ENCODE measurements at places on chromosomes 11 and 22.

DNA sequence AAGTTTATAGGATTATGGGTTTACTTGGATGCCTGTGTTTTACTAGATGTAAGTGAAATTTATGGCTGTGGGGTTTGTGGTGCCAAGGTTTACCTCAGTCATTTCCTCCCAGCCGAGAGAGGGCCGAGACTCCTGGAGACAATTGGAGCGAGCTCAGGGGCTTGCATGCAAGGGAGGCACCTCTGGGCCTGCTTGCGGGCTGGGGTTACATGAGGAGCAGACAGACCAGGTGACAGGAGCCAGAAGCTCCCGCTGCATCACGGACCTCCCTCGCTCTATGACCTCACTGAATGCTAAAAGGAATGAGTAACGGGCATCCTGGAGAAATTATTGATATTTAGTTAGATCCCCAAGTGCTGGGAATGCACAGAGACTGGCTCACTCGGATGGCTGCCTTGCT is 275.2 kb upstream of the KIRREL3 start:
- DNase-seq = no peak

GRCh38 chr11:64011371-64011770 is 24.4 kb upstream of the FLRT1 start:
- no peak for DNase-seq

DNA sequence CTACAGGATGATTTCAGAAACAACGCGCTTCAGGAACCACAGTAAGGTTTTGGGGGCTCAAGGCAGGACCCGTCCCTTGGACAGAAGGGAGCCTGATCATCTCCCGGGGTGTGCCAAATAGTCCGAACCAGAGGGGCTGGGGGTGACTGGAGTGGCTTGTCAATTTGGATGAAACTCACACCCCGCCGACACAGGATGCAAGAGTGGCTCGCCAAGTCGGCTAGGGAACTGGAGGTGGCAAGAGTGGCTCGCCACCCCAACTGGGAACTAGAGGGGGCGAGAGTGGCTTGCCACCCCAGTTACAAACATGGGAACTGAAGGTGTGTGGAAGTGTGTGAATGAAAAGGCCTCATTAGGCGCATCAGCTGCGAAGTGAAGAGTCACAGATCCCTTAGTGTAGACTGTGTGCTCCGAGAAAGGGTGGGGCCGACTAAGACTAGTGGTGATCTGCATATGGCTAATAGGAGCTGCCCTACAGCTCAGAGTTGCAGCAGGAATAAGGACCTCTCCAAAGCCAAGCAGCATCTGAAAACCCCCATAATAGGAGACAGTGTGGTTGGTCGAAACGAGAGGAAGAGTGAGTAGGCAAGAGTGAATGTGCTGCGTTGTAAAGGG is 26.6 kb upstream of the CPT1A start:
- DNase-seq = no peak

- no peak for DNase-seq
These were observed 42.2 kb downstream of the BUD13 start for GRCh38 chr11:116730601-116731000.

- peak; percentile 23 for DNase-seq
These were observed 494.5 kb upstream of the LARGE1 start for GRCh38 chr22:34414467-34415440.

DNA sequence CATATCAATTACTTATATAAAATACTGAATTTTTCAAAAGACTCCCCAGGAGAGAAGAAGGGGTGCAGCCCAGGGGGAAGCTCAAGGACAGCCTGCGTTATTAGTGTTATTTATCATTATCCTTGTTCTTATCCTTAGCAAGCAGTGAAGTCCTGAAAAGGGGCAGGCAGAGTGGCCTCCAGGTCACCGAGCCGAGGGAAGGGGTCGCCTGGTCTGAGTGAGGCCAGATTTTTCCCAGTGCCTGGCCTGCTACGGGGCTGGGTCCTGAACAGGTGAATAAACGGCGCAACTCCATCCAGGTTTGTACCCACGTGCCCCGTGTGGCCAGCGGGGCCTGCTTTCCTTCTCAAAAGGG is 123.7 kb downstream of the BRD1 start:
- DNase-seq = no peak

DNA sequence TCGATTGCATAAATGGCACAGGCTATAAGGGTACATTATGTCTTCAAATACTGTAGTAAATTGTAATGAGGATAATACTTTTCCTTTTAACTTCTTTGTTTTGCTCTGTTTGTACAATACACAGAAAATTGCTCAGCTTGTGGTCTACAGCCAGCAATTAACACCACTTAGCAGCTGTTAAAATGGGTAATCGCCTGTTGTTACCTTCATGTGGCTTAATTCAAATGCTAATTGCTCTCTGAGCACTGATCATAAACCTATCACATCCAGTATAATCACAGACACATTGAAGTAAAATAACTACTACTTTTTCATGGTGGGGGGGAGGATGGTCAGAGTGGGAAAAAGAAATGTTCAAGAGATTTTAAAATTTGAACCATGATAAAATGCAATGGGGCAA is 1164.1 kb upstream of the CNTN5 start:
- DNase-seq = no peak

DNA sequence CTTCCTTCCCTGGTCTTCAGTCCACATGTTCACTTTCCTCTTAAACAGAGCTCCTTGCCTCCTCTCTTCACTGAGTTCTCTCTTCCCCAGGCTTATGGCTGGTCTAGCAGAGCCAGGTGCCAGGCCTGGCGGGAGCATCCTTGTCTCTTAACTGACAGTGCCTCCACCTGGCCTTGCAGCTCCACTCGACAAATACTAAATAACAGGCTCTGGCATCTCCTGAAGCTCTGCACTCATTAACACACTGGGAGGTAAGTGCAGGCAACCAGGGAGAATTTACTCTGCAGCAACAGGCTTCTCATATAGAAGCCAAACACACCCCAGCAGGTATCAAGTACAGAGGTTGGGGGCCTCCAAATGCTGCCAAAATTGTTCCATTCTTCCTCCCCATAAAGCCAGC is 438.1 kb downstream of the SOX6 start:
- DNase-seq = no peak

GRCh38 chr11:119409731-119410130 is 13.2 kb downstream of the THY1 start:
- DNase-seq = no peak

GRCh38 chr11:68832476-68833181 is 9.1 kb downstream of the CPT1A start:
- no peak for DNase-seq

- no peak for DNase-seq
These were observed 173.7 kb upstream of the SORL1-AS1 start for GRCh38 chr11:121626507-121626875.

DNA sequence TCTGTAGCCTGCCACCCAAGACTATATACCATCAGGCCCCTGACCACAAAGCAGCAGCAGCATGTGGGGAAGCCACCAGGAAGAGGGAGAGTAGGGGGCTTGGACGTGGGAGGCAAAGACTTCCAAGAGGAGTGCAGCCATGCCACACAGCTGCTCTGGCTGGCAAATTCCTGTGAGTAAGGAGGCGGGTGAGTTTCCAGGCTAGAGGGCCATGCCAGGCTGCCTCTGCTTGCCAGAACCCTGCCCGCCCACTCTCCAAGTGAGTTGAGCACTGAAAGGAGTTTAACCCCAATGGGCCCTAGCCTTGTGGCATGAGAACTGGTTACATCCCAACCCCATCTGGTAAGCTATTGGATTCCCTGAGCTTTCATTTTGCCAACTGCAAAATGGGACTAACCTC is 4.7 kb upstream of the DGAT2 start:
- DNase-seq = no peak

DNA sequence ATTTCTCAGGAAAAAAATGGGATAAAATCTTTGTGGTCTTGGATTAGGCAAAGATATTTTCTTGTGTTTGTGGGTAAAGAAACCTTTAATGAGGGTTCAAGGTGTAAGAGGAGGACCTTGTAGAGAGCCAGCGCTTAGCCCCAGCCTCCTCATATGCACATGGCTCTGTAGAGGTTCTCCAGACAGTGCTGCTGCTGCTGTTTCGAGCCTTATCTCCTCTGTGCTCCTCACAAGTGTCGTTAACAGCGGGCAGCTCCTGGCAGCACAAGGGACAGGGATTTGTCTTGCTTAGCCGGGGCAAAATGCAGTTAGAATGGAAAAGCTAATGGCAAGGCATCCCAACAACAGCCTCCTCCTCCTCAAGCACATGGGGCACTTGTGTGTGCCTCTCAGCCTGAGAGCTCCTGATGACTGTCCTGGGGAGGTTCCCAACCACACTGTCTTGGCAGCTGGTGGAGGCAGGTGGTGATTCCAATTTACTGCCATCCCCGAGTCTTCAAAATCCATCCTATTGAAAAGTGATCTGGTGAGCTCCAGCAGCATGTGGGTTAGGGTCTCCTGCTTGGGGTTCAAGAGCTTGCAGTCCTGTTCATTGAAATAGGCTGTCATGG is 7.6 kb upstream of the MSANTD2 start:
- no peak for DNase-seq

DNA sequence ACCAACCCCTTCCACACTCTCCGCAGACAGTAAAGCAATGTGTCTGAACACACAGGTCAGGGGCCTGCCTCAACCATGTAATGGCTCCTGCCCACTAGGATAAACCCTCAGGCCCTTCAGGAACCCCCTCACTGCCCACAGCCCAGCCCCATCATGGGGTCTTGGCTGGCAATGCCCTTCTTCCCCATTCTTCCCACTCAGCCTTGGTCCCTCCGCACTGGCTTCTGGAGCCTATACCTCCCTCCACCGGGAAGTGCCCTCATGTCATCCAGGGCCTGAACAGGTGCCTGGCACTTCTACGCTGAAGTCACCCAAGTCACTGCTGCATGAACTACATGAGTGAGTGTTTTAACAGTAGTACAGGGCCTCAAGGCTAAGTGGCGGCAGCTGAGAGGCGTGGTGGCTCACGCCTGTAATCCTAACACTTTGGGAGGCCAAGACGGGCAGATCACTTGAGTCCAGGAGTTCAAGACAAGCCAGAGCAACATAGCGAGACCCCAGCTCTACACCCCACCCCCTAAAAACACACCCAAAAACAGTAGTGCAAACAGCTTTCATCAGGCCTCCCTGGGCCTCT is 74.8 kb upstream of the PITPNB start:
- DNase-seq = no peak

GRCh38 chr11:95790933-95791708 is 823 bp downstream of the CEP57 start:
- no peak for DNase-seq

DNA sequence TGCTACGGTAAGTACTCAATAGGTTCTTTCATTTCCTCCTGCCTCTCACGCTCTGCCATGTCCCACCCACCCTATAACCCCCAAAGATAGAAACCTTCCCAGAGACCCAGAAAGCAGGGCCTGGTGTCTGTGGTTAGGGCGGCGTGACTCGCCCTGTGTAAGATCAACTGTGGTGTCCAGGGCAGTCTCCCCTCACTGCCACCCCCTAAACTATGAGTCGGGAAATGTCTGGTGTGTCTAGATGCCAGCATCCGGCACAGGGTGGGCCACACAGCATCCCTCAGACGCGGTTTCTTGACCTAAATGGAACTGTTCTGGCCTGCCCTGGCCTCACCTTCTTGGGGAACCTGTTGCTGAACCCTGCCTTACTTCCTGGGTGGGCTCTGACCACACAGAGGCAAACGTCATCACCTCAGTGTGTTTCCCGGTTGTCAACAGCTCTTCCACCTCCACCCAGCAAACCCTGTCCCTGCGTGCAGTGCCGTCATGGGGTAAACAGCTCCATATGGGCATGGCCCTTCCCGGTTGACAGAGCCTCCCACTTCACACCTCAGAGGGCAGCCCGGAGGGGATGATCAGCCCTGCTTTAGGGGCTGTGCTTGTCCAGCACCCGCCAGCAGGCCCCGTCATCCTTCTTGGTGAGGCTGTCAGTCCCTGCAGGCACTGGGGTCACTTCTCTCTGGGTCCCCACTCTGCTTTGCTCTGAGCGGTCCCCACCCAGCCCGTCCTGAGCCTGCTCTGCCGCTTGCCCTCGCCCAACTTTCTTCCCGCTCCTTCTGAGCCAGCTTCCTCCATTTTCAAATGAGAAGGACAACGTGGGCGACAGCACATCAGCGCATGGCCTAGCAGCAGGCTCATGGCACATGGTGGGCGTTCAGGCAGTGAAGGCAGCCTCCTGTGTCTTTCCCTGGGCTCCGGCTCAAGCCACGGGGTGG is 6.0 kb downstream of the WNT11 start:
- DNase-seq = no peak

GRCh38 chr11:75597636-75598035 is 35.6 kb downstream of the SERPINH1 start:
- peak; percentile 61 for DNase-seq

DNA sequence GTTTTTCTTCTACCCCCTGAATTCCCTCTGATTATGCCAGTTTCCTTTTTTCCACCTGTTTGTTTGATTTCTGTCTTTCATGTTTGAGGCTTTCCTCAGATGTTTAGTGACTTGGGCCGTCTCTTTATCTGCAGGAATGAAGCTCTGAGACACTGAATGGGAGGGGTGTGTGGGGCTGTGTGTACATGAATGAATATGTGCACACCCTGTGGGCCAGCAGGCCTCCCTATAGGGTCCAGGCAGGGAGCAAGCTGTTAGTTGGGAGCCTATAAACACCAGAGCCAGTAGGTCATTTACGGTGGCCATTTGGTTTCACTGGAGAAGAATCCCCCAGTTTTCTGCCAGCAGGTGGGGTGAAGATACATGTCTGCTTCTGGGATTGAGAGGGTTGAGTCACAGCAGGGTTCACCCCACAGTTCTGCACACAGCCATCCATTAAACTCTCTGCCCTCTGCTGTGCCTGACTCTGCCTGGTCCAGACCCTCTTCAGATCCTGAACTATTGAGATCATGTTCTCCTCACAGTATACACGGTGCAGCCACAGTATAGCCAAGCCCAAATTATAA is 34.8 kb downstream of the BARX2 start:
- no peak for DNase-seq

- no peak for DNase-seq
These were observed 67.1 kb upstream of the TSPAN18 start for GRCh38 chr11:44659641-44660040.

DNA sequence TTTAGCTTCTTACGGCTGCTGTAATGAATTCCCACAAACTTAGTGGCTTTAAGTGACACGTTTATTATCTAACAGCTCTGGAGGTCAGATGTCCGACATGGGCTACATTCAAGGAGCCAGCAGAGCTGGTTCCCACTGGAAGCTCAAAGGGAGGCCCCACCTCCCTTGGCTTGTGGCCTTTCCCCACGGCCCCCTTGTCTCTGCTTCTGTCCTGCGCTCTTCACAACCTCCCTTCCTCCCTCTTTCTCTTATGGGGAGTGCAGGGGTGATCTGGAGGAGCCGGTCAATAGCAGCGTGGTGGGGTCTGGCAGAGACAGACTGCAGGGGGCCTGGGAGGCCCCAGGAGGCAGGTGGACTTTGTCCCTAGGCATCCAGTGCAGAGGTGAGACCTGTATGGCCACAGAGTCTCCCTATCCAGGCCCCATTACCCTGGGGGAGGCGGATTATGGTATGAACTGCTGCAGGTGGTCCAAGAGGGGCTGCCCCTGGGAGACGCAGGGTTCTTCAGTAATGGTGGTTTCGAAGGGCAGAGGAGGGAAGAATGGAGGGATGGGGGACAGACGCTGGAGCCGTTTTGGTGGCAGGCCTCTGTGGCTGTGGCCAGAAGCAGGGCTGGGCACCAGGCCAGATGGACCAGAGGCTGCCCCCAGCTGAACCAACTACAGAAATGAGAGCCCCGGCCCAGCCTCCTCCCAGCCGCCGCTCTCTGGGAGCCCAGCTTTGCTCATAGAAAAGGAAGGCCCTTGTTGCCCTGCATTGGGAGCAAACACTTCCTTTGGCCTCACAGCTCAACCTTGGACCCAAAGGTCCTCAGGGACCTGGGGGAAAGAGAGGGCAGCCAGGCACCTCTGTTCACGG is 30.7 kb upstream of the KCNQ1OT1 start:
- DNase-seq = peak; percentile 85
